ENCODE measurements at places on chromosomes 11 and 22.
A peak's percentile ranks its signal among the peaks of the same experiment; 100 is the strongest.

GRCh38 chr11:121214861-121215260, 77.7 kb upstream of the SC5D start:
- DNase-seq: no peak

GRCh38 chr11:44559207-44559939, 6.1 kb upstream of the CD82 start:
- DNase-seq: peak; percentile 40

GRCh38 chr11:45930951-45931570, 8.6 kb downstream of the LARGE2 start:
- no peak for DNase-seq

GRCh38 chr11:128330203-128330602, 257.2 kb downstream of the ETS1 start:
- no peak for DNase-seq

DNA sequence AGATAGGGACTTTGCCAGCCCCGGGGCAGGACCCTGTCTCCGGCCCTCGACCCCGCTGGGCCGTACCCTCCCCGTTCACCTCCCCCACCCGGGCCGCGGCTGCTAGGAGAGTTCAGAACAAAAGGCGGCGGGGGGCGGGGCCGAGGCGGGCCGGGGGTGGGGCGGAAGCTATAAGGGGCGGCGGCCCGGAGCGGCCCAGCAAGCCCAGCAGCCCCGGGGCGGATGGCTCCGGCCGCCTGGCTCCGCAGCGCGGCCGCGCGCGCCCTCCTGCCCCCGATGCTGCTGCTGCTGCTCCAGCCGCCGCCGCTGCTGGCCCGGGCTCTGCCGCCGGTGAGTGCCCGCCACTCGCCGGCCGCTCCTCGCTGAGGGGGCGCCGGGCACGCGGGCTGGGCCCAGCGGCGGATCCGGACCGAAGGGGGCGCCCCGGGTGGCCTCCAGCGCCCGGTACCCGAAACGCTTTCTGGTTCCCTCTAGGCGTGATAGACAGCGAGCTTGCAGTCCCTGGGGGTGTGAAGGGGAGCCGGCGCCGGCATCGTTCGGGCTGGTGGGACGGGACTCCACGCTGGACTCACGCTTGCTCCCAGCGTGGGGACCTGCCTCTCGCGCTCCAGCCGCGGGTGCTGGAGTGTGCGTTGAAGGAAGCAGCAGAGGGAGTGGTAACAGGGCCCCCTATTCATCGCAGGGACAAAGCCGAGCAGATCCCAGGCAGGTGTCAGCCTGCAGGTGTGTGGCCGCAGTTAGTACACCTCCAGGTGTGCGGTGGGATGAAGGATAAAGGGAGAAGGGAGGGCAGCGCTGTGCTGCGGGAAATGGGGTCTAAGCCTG, at the start of gene MMP11:
Gene MMP11 (plus strand): TSS at position 201 of the 825 bp plus-strand sequence. CDS start 22 bp downstream, at position 223.
- DNase-seq: peak; percentile 76

DNA sequence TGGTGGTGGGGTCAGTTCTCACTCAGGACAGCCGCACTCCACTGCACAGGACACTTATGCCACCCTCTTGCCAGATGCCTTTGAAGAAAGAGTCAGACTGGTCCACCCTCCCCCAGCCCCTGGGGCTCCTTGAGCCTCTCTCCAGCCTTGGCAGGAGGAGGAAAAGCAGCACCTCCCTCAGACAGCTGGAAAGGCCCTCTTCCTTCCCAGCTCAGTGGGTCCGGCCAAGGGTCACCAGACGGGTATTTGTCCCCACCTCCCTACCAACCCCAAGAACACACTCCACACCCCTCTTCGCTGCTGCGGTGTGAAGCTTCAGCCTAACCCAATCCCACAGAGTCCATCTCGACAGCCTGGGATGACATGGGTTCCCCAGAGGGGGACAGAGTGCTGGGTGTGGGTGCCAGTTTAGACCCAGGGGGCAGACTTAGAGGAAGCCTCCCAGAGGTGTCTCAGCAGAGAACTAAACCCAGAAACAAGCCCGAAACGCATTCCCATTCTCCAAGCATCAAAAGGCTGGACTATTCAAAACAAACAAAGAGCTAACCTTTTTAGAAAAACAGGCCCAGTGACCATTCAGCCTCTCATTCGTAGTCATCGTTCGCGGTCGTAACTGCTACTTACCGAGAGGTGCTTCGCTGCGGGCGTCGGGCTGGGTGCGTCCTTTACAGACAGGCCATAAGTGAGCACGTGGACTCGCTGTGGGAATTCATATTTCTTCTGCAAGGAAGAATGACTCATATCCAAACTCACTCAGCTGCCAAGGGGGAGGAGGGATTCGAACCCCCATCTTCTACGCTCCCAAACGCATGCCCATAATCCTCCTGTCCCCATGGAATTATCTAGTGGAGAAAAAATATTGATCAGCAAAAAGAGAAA, 57.5 kb upstream of the ANO1 start:
- no peak for DNase-seq

DNA sequence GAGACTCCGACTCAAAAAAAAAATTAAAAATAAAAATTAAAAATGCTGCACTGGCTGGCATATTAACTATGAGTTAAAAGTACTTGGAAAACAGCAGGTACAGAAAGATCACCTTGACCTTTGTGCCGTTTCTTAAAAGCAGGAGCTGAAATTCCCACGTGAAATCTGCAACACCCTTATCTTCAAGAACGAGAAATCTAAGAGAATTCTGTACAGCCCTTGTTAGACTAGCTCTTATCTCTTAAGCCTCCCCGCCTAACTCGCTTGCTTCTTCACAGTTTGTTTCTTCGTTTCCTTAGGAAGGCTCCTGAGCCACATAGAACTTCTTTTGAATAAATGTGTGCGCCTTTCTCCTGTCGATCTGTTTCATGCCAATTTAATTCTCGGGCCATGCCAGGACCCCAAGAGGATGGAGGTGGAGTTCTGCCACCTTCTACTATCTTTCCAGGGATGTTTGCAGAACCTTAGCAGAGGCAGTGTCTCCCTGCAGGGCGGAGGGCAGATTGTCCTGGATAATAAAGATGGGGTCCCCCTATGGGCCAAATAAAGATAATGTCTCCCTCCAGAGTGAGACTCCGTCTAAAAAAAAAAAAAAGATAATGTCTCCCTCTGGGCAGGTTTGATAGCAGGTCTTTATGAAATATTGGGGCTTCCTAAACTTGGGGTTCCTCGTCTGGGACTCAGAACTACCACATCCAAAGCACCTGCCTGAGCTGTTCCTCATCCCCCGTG, 27.4 kb upstream of the SYT8 start:
- DNase-seq: no peak

- DNase-seq: no peak
Observed at GRCh38 chr11:3783611-3784010, 13.7 kb downstream of the NUP98 start.

DNA sequence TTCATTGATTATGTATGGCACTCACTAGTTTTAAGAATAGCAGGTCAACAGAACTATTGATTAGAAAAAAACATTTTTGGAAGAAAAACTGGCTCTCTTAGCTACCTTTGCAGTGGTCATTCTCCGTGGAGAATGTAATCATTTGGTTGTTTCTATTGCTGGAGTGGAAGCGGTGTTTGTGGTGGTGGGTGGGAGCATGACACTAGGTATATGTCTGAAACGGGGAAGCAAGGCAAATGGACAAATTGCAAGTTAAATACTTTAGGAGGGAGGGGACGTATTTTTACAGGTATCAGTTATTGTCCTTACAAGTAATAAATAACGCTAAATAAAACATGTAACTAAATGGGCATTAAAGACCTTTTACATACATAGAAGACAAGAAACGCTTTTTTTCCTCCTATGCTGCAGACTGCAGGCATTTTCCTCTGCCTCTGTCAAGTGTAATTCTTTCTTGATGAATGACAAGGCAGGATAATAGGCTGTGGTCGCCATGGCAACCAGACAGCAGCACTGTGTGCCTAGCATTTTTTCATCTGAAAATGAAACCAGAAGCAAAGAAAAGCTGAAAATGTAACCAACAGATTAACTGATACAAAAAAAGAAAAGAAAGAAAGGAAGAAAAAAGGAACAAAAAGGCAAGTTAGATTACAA, 46.2 kb downstream of the BLID start:
- no peak for DNase-seq

GRCh38 chr11:115924744-115925567, 420.7 kb upstream of the CADM1 start:
- no peak for DNase-seq

DNA sequence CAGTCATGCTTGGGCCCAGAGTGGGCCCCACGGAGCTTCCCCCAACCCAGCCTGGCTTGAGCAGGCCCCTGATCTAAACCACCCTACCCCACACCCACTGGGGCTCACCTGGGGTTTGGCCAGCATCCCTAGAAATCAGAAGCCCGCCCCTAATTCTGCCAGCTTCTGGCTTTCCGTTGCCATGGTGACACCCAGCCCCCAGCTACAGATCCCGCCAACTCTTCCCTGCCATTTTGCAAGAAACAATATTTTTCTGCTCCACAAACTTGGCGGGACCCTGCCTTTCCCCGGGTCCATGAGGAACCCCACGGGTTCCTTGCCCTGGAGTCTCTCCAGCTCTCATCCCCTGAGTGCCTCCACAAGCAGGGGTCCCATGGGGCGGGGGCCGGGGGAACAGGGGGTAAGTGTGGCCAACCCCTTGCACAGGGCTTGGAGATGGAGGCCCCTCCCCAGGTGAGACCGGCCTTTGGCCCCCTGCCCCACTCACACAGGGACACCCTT, 90.0 kb downstream of the CDKN1C start:
- no peak for DNase-seq

All from CD8-positive, alpha-beta T cell (primary cell).